Stimulated activated memory B cell treated with anti-CD40 and anti-IgM and Interleukin-4, amounts not matched to agents 10 μg/mL and 1 μg/mL and 100 μg/mL, for 72 hours (primary cell): ENCODE measurements at places on chromosomes 16 and 17.

DNA sequence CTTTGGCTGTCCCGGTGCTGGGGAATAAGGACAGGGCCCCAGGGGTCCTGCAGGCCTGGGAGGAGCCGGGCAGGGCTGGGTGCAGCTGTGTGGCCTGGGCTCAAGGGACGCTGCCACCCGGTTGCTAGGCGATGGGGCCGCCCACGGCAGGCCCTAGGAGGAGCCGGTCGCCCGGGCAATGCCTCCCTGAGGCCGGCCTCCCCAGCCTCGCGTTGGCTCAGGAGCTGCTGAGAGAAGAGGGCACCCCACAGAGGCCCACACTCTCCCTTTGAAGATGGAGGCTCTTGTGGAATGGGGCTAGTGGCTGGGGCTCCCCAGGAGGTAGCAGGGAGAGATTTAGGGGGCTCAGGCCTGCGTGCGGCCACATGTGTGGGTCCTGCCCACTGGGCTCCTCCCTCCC lies at the start of gene CIBAR2:
Gene CIBAR2, minus strand, starts transcription at position 109 of the 400 bp plus-strand sequence. CDS start 120 bp downstream, outside the sequence.
- ATAC-seq = peak; percentile 20

DNA sequence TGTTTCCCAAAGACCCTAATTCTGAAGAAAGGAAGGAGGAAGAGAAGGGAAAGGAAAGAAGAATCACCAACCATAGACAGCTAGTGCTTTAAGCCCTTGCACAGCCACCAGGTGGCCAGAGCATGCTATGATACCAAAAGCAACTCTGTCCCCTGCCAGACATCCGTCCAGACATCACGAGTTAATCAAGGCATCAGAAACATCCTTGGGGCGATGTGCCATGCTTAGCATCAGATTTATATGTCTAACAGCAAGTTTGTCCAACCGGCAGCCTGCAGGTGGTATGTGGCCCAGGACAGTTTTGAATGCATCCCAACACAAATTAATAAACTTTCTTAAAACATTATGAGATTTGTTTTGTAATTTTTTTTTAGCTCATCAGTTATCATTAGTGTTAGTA lies 2.9 kb upstream of the CRYBA1 start:
- ATAC-seq = no peak

DNA sequence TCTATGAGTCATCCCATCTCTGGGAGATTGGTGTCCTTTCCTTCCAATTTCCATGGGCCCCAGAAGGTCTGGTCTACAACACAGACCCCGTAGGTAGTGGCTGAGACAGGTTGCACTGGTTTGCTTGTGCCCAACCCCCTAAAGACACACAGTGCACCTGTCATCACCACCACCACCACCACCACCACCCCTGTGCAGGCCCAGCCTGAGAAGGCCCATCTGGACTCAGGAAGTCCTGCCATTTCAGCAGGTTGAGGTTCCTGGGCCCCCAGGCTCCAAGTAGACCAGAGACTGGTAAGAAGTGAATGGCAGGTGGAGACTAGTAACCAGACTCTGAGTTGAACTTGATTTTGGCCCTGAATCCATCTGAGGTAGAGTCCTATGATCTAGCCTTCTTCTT lies 25.9 kb upstream of the PHB1 start:
- ATAC-seq = no peak

- ATAC-seq = no peak
Measured at GRCh38 chr16:12869698-12870427, 31.5 kb upstream of the SHISA9 start.

GRCh38 chr17:6523330-6523729 lies 33.0 kb downstream of the PITPNM3 start:
- ATAC-seq = no peak

DNA sequence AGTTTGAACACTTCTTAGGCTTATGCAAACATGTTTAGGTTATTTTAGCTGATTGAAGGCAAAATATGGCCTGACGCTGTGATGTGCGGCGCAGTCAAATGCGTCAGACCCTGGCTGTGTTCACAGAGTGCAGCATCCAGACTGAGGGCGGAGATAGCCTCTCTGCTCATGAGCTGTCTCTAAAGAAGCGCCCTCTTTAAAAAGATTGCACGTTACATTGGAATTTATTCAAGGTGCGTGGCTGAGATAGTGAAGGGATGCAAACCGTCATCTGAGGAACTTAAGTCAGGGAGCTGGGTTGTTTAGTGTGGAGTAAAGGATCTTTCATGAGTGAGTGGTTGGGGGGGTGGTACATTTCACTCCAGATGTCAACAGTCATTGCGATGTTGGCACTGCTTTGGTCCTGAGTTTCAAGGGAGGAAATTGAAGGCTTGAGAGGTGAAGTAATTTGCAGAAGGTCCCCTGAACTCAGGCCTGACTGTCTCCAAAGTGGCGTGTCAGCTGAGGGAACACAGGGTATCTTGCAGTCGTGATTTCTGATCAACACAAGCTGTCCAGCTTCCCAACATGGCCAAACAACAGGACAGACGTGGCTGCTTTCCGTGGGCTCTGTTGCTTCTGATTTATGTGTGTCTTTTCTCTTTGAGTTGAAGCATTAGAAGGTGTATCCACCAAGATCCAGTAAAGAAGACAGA lies 33.4 kb downstream of the RPTOR start:
- no peak for ATAC-seq

GRCh38 chr16:17467923-17468540 lies 2.7 kb downstream of the XYLT1 start:
- ATAC-seq = peak; percentile 46

- peak; percentile 45 for ATAC-seq
Measured at GRCh38 chr17:76452127-76452659, 759 bp downstream of the UBE2O start.

DNA sequence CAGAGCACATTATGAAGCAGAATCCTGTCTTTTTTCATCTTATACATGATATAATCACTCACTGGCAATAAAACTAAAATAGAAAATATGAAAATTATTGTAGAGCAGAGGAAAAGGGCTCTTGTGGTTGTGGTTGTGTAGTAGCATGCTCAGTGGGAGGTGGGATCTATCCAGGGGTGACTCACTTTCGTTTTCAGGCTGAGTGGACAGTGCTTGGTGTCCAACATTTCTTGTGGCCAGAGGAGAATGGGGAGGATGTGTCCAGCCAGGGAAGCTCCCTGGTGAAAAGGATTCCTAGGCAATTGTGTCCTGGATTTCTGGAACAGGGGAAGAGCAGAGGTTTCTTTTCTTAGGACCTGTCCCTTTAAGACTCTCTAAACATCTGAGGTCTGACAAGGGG lies 31.9 kb upstream of the CPHXL start:
- no peak for ATAC-seq

GRCh38 chr17:57557416-57557815 lies 187.7 kb downstream of the CCDC182 start:
- ATAC-seq = no peak

DNA sequence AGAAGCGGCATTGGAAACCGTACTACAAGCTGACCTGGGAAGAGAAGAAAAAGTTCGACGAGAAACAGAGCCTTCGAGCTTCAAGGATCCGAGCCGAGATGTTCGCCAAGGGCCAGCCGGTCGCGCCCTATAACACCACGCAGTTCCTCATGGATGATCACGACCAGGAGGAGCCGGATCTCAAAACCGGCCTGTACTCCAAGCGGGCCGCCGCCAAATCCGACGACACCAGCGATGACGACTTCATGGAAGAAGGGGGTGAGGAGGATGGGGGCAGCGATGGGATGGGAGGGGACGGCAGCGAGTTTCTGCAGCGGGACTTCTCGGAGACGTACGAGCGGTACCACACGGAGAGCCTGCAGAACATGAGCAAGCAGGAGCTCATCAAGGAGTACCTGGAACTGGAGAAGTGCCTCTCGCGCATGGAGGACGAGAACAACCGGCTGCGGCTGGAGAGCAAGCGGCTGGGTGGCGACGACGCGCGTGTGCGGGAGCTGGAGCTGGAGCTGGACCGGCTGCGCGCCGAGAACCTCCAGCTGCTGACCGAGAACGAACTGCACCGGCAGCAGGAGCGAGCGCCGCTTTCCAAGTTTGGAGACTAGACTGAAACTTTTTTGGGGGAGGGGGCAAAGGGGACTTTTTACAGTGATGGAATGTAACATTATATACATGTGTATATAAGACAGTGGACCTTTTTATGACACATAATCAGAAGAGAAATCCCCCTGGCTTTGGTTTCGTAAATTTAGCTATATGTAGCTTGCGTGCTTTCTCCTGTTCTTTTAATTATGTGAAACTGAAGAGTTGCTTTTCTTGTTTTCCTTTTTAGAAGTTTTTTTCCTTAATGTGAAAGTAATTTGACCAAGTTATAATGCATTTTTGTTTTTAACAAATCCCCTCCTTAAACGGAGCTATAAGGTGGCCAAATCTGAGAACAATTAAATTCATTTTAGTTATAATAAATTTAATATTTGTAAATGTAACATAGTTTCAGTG lies 1.7 kb downstream of the HEXIM1 start:
- no peak for ATAC-seq

GRCh38 chr16:77469634-77470033 lies 34.8 kb upstream of the ADAMTS18 start:
- ATAC-seq = no peak

DNA sequence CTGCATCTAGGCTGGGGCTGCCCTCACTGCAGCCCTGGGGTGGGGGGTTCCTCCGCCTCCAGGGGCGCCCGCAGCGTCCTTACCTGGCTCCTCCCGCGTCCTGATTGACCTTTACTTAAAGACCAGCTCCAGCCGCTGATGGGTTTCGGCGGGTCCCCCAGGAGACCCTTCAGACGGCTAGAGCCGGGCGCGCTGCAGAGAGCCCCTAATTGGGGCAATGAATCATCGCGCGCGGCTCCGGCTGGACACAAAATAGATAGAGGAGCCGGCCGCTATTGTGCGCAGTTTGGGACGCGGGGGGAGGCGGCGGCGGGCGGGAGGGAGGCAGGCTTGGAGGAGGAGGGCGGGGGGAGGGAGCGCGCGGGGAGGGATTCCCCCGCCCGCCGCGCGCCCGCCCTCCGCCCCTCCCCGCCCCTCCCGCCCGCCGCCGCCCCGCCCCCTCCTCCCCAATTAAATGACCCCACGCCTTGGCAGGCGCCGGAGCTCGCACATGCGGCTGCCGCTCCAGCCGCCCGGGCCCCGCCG lies 56.5 kb upstream of the CIBAR2 start:
- no peak for ATAC-seq

DNA sequence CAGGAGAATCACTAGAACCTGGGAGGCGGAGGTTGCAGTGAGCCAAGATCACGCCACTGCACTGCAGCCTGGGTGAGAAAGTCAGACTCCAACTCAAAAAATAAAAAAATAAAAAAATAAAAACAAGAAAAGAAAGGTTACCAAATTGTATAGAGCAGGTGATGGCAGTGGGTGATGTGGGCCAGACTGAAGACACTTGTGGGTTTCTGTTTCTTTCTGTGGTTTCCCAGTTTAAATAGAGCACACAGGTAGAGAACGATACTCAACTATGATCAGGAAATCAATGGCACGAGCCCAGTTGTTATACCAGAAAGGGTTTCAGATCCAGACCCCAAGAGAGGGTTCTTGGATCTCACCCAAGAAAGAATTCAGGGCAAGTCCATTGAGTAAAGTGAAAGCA lies 32.6 kb downstream of the NUBP1 start:
- peak; percentile 78 for ATAC-seq

DNA sequence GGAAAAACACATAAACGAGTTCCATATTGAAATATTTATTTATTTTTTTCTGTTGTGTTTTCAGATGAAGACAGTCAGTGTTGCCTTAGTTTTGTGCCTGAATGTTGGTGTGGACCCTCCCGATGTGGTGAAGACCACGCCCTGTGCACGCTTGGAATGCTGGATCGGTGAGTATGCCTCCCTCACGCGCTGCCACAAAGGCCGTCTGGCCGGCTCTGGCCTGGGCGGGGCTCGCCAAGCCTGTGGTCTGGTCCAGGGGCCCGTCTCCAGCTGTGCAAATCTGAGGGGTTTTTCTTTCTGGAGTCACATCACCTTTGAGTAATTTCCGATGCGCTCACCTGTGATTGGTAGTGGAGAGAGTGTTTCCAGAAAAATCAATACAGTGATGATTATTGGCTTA lies 81.0 kb downstream of the RPTOR start:
- ATAC-seq = no peak

DNA sequence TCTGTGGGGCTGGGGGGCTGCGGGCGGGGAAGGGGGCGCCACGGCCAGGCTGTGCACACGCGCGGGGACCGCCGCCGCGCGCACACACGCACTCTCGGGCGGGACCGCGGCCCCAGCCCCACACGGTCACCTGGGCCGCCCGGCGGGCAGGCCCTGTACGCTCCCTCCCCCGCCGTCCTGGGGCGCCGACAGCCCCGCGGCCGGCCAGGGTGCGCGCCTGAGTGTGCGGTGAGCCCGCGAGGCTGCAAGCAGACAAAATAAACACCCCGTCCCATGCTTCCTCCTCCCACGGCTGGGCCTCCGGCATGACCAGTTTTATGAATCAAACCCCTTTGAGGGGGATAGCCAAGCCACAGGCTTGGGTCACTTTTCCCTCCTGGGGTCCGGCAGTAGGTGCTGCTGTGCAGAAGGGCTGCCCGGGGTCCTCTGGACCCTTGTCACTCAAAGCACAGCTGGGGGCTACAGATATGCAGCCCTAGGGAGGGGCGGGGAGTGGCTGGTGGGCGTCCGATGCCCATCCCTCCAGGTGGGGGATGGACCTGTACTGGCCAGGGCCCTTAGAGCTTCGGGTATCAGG lies 441 bp downstream of the VASN start:
- peak; percentile 57 for ATAC-seq

DNA sequence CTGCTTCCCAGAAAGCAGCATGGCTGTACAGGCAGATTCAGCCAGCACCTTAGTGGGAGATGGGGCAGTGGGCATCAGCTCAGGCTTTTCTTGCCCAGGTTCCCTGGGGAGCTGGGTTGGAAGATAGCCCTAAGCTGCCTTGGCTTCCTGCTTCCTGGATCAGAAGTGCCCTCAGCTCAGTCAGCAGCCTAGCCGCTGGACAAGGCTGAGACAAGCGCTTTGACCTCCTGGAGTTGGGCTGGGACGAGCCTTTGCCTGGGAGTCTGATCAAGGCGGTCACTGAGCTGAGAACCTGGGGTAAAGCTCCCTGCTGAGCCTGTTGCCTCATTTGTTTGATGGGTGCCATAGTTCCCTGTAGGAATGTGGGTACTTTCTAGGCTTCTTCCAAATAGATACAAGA lies 190.0 kb downstream of the RAB11FIP4 start:
- no peak for ATAC-seq

DNA sequence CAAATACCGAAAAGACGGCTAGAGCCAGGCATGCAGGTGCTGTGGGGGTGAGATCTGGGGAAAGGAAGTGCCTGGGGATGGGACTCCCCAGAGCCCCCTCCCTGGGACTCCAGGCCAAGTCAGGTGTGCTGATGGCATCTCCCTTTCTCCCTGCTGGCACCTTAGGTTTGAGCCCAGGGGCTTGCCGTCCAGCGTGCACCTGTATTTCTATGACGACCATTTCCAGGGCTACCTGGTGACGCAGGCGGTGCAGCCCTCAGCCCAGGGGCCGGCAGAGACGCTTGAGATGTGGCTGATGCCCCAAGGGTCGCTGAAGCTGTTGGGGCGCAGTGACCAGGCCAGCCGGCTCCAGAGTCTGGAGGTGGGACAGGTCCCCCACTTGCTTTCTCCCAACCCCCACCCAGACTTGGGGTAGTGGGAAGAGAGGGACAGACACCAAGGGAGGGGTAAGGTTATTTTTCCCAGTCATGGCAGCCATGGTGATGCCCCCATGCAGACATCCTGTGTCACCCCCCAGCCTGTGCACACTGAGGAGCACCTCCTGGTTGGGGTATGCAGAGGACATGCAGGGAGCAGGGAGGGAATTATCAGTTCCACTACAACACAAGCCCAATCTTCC lies 11.1 kb downstream of the XYLT2 start:
- ATAC-seq = no peak
